ENCODE measurements at places on chromosomes 6 and 20.

- no peak for DNase-seq
Measured at GRCh38 chr6:170198298-170198697, 92.6 kb downstream of the DLL1 start.

DNA sequence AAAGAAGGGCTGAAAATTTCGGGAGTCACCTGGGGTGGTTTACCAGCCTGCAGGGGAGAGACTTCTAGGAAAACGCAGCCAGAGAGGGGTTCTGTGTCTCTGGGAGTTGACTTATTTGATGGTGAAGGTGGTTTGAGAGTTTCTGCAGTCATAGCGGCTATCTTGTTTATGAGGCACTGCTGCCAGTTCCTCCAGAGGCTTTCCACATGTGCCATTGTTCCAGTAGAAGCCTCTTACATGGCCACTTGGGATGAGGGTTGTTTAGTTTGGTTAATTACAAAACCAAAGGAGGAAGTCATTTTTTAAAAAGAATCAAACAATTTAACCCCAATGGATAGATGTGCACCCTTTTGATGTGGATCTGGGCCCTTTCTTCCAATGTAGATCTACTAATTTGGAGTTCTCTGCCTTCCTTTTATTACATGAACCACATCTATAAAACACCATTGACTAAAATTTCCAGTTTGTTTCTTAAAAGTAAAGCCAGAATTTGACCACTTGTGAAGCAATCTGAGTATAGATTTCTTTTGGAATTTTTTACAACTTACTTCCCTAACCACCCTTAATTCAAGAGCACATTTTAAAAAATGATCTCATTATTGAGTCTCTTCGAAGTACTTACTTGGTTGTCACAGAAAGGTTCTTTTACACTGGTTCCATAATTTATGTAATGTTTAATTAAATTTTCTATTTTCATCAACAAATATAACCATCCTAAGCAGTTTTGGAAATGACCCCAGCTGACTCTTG, 97.6 kb downstream of the TCP11 start:
- no peak for DNase-seq

GRCh38 chr6:74834967-74835366, 370.9 kb downstream of the COL12A1 start:
- no peak for DNase-seq

- DNase-seq: no peak
Measured at GRCh38 chr6:17831135-17831534, 124.4 kb upstream of the NUP153 start.

GRCh38 chr6:354631-355280, 36.8 kb upstream of the IRF4 start:
- DNase-seq: no peak

DNA sequence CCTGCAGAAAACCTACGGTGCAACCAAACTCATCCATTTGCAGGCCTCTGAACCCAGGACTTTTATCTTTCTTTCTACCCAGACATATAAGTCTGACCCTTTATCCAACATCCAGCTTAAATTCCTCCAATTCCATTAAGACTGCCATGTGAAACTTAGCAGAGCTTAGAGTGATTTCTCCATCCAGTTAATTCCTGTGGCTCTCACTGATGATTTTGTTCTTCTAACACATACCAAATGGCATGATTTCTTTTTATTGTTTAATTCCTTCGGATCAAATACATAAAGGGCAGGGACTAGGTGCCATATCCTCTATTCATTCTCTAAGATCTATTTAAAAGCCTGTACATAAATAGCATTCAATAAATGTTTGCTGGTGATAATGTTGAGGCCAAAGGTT, 92.9 kb downstream of the TASP1 start:
- DNase-seq: no peak

DNA sequence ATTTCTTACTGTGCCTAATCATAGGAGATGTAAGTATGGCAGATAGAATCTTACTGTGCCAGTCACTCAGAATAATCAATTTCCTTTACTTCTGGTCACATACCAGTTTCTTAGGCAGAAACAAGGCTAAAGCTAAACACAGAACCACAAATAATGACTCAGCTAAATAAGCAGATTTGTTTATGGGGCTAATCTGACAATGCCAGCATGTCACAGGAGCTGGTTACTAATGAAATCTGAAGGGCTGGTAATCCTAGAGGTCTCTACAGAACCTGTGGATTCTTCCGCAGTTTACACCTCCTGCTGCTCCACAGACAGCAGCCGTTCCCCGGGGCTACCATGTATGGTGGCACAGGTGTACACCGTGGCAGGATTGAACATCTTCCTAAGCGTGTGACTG, 80.8 kb downstream of the LYRM4 start:
- no peak for DNase-seq

DNA sequence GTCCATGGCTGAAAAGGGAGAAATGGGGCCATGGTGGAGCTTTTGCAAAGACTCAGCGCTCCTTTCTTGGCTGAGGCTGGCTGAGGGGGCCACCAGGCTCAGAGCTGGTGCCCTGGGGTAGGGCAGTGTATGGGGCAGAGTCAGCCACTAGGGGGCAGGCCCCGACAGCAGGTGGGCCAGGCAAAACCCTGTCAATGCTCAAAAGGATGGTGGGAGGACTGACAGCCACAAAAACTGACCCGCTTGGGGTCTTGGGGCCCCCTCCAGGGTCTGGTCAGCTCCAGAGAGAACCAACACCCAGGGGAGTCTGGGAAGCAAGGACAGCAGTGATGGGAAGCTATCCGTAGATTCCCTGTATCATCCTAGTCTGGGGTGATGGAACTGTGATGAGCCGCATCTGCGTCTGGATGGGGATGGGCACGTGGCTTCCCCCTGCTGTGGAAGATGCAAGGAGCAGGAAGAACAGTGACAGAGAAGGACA, 306.9 kb downstream of the DHX35 start:
- DNase-seq: no peak

GRCh38 chr20:49680484-49680883, 33.2 kb downstream of the B4GALT5 start:
- DNase-seq: no peak

- DNase-seq: no peak
Measured at GRCh38 chr6:148808786-148809304, 62.0 kb downstream of the UST start.

DNA sequence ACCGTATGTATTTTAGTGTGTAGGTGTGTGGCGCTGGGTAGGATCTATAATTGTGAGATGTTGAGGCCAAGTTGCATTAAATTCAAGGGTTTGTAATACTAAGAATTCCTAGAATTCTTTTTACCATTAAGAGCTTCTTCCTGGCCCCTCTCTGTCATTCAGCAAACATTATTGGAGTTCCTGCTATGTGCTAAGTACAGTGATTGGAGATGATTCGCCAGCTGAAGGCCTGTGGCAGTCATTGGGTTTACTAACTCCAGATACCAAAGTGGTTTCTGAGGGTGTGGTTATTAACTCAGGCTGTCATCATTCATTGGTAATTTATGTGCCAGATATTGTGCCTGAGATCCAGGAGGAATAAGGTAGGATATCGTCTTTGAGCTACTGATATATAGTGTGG, 167.1 kb downstream of the LAMA2 start:
- DNase-seq: no peak

GRCh38 chr6:111183702-111184517, 96.6 kb downstream of the SLC16A10 start:
- DNase-seq: no peak

GRCh38 chr20:53660078-53660909, 66.7 kb upstream of the ZNF217 start:
- no peak for DNase-seq

- no peak for DNase-seq
Measured at GRCh38 chr6:166955121-166955864, 1.1 kb downstream of the RNASET2 start.

Measured in skeletal muscle cell (primary cell).